ENCODE measurements at places on chromosomes 5 and 9. TPM values are rescaled to one million over a fixed set of nuclear protein-coding genes. Genes with fewer than 3 reads are reported as not detected.
A peak's percentile ranks its signal among the peaks of the same experiment; 100 is the strongest.

GRCh38 chr9:89654025-89654662 is 49.3 kb downstream of the GADD45G start:
- DNase-seq: no peak

DNA sequence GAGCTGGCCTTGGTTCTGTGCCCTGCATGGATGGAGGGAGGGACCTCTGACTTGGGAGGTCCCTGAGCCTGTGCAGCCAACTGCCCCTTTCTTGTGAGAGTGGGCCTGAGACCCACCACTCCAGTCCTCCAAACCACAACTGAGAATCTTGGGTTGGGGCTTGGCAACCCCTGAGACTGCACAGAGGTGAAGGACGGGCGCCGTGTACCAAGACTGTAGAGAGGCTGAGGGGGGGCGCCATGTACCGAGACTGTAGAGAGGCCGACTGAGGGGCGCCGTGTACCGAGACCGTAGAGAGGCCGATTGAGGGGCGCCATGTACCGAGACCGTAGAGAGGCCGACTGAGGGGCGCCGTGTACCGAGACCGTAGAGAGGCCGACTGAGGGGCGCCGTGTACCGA is 59.3 kb upstream of the CACNA1B start:
- no peak for DNase-seq

DNA sequence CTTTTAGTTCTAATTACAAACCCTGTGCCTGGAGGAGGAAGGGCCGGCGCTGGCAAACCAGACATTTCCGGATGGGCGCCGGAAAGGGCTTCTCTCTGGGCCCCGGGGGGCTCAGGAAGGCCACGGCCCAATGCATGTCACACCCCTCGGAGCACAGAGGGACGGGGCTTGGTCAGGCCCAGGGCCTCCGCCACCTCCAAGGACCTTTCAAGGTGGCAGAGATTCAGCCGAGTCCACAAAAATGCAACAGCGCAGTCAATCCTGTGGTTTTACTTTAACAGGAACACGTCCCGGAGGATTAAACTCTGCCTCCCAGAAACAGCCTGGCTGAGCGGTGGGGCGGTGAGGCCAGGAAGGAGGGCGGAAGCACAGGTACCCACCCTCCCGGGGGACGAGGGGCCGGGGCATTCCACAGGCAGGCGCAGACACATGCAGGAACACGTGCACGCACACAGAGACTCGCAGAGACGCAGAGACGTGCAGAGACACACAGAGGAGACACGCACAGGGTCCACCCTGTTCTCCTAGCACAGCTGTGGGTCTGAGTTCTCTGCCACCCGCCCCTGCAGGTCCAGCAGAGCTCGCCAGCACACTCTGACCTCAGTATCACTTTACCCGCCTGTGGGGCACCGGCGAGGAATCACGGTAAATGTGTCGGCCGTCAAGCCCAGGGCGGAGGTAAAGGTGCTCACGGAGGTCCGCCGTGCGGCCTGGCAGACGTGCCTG is 23.0 kb downstream of the SLC9A3 start:
- no peak for DNase-seq

DNA sequence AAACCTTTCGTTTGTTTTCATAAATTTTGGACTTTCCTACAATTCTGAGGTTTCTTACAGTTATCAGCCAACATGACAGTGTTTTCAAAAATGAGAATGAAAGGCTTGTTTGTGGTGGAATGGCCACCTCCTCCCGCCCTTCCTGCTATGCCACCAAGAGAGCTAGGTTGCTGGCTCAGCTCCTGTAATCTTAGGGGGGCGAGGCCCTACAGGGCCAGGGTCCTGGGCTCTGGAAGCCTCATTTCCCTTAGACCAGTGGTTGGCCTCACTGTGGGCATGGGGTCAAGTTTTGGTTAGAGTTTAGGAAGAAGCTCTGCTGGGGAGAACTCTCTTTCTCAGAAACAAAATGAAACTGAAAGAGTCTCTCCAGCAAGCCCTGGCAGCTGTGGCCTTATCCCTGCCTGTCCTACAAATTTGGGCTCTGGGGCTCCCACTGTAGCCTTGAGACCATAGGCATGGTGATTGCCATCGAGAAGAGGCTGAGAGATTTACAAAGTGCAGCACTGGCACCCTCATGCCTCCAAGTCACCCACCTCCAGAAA is 66.2 kb downstream of the IRX1 start:
- no peak for DNase-seq

DNA sequence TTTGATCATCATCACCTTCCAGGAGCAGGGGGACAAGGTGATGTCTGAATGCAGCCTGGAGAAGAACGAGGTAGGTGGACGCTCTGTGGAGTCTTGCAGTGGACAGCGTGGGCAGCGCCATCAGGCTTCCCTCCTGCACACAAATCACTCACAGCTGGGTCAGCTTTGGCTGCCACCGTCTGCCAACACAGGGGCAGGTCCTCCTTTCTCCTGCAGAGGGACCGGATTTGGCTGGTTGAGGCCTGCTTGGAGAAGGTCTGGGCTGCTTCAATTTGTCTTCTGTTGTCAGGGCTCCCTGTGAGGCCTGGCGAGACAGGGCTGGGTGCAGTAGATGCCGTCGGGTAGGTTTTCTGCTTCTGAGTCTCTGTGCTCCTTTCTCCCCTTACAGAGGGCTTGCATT is 180.6 kb downstream of the CACNA1B start:
- DNase-seq: no peak

GRCh38 chr9:36456480-36457065 is 56.5 kb upstream of the RNF38 start:
- no peak for DNase-seq

GRCh38 chr5:81136557-81136956 is 96.6 kb upstream of the CKMT2 start:
- DNase-seq: no peak

DNA sequence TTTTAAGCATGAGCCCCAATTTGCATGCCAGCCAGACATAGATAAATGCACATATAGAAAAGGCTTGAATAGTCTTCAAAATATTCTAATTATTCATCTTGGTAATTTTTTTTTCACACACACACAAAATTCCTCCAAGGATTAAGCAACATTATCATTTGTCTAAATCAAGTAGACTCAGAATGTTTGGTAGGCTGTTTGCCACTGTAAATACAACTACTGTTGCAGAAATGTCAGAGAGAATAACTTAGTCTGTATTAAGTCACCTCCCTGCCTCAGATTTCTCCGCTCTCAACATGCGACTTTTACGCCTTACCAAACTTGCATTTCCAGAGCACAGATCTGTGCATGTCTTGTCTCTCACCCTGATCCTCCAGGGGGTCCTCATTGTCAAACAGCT is 265.6 kb upstream of the C9orf72 start:
- no peak for DNase-seq

DNA sequence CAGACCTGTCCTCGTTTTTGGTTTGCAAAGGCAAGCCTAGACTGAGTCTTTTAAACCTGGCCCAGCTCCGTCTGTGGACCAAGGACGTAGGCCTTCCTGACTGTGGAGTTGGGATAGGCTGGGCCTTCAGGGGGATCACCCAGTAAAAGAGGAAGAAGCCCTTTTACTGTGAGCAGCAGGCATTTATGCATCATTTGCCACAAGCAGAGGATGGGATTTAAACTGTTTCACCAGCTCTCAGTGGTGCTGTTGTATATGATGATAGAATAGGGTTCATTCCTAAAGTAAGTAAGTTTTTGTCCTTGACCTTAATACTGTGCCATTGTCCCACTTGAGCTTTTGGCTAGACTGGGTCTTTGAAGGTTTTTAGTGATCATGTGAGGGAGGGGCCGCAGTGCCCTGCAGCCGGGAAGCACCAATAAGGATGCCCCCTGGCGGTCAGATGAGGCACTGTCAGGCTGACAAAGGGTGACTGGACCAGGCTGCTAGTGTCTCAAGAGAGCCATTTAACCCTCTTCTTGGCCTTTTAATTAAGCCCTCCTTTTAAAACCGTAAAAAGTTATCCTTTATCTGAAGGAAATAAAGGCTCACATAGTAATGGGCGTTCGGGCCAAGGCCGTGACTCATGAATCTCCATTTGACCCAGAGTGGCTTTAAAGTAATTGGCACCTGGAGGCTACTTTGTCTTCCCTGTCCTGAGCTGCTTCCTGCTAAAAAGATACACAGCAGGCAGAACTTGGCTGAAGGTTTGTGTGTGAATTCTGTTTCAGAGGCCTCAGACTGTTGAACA is 74.0 kb downstream of the UBAP1 start:
- peak; percentile 75 for DNase-seq

RGMB gene
- 5.8 TPM for total RNA-seq

ZDHHC12 gene
- 25.5 TPM for total RNA-seq

SLC36A2 gene
- not detected for total RNA-seq

RNF224 gene
- total RNA-seq: not detected

EGFLAM gene
- not detected for total RNA-seq

CYFIP2 gene
- 270 TPM for total RNA-seq

Data from CD8-positive, alpha-beta T cell (primary cell).